Glutamatergic neuron (in vitro differentiated cells): ENCODE measurements at places on chromosomes 1 and 21. TPM values are rescaled to one million over a fixed set of nuclear protein-coding genes. Genes with fewer than 3 reads are reported as not detected.

The IFI44L gene
- not detected for total RNA-seq

DNA sequence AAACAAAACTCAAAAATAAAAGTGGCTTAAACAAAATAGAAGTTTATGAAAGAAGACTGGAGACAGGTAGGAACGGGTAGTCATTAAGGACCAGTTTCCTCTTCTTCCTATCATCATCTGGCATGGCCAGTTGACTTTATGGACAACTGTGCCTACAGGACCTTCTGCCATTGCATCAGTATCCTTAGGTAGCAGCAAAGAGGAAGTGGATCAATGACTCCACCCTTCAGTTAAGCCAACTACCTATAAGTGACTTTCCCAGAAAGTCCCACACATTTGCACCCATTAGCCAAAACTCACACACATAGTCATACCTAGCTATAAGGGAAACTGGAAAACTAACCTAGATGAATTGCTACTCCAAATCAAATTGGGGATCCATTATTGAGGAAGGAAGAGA, 51.7 kb downstream of the RASAL2 start:
- no peaks in the 10 kb centered on the region for H3K27me3 ChIP-seq
- no peak overlapping the region for H3K4me3 ChIP-seq
- no peak overlapping the region for H3K27ac ChIP-seq
- no peak for DNase-seq
- H3K4me1 ChIP-seq = no peaks in the 10 kb centered on the region

DNA sequence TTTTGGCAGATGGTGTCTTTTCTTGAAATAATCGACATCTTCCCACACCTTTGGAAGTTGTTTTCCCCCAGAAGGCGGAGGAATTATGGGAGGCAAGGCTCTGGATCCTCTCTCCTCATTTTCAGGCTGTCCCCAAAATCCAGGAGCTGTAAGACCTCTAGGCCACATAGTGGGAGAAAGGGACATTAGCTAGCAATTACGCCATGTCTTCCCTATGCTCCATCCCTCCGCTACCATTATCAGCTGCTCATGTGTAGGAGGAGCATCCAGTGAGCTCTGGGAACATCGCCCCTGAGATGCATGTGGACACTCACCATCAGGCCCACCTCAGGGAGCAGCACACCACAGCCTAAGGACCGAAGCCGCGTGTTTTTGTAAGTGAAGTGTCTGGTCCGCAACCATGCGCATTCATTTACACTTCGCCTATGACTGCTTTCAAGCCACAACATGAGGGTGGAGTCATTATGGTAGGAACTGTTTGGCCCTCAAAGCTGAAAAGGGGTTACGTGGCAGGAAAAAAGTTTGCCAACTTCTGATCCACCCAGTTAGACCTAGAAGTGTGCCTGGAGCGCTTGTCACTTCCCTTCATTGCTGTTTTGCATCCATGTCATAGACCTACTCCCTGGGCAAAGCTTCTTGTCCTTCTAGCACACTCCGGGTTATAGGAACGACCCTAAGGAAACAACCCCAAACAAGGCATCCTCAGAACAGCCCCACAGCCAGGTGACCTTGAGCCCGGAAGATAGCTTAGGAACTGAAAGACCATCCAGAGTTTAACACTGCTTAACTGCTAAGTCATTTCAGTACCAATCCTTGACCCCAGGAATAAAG, 85.5 kb downstream of the C1orf94 start:
- H3K27me3 ChIP-seq = no peaks in the 10 kb centered on the region
- H3K4me1 ChIP-seq = peaks cover 2% of the 10 kb centered on the region
- H3K36me3 ChIP-seq = no peaks in the 10 kb centered on the region
- H3K4me3 ChIP-seq = no peak overlapping the region
- no peak for DNase-seq
- H3K27ac ChIP-seq = no peak overlapping the region

DNA sequence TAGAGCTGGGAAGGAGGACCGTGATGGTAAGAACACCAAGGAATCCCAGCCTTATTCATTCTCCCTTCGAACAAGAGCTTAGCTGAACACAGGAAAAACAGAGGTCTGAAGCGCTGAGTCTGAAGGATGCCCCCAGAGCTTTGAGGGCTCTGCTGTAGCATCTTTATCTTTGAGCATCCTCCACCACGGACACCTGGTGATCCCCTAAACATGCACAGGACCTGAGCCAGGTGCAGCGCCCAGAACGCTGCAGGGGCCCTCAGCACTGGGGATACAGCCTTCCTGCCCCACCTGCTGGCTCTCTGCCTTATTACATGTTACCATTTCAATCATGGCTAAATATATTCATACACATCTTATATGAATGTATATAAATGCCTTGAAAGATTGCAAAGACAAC, 7.7 kb upstream of the GPATCH4 start:
- H3K4me1 ChIP-seq = peaks cover 11% of the 10 kb centered on the region
- peak overlapping the region; percentile 91 for H3K27ac ChIP-seq
- H3K4me3 ChIP-seq = peak overlapping the region; percentile 61
- peak; percentile 65 for DNase-seq

DNA sequence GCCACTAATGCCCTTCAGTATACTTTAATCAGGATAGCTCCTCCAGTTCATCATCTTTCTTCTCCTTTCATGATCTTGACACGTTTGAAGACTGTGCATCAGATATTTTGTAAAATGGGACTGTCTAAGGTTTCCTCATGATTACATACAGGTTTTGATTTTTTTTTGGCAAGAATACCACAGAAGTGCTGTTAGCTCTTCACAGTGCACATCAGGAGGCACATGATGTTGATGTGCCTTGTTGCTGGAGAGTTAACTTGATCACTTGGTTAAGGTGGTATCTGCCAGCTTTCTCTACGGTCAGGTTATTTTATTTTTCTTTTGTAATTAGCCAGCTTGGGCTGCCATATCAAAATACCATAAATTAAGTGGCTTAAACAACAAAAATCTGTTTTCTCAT, 128.6 kb upstream of the IVNS1ABP start:
- no peaks in the 10 kb centered on the region for H3K27me3 ChIP-seq
- no peaks in the 10 kb centered on the region for H3K4me1 ChIP-seq
- H3K36me3 ChIP-seq = no peaks in the 10 kb centered on the region
- no peak overlapping the region for H3K27ac ChIP-seq
- DNase-seq = no peak
- H3K4me3 ChIP-seq = no peak overlapping the region

DNA sequence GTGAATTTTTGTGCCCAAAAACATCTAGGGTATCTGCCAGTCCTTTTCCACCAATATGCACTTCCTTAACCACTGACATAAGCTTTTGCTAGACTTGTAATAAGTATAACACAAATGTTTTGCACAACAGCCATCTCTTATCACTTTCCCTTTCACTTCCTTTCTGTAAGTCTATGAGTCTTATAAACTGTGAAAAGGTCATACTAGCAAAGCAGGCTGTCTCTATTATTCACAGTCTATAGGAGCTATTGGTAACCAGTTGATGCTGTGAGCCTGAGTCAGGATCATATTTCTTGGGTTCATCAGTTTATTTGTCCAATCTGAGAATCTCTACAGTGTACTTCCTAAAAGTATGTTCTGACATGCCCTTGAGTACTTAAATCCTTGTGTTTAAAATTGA, 172.6 kb downstream of the CHRM3 start:
- peaks cover 2% of the 10 kb centered on the region for H3K27me3 ChIP-seq
- no peaks in the 10 kb centered on the region for H3K36me3 ChIP-seq
- no peak overlapping the region for H3K27ac ChIP-seq
- no peak for DNase-seq

GRCh38 chr1:231934797-231935196, 308.2 kb downstream of the DISC1 start:
- H3K27ac ChIP-seq = no peak overlapping the region
- peaks cover 33% of the 10 kb centered on the region for H3K4me1 ChIP-seq
- H3K36me3 ChIP-seq = no peaks in the 10 kb centered on the region
- H3K27me3 ChIP-seq = peaks cover 4% of the 10 kb centered on the region
- H3K4me3 ChIP-seq = no peak overlapping the region

GRCh38 chr1:245437369-245438062, 282.7 kb downstream of the KIF26B start:
- DNase-seq = no peak
- peaks cover 6% of the 10 kb centered on the region for H3K36me3 ChIP-seq
- no peak overlapping the region for H3K4me3 ChIP-seq
- peaks cover 2% of the 10 kb centered on the region for H3K27me3 ChIP-seq
- H3K27ac ChIP-seq = no peak overlapping the region
